NCI-H1092 (cell line): ENCODE measurements at places on chromosomes 1 and 21.

DNA sequence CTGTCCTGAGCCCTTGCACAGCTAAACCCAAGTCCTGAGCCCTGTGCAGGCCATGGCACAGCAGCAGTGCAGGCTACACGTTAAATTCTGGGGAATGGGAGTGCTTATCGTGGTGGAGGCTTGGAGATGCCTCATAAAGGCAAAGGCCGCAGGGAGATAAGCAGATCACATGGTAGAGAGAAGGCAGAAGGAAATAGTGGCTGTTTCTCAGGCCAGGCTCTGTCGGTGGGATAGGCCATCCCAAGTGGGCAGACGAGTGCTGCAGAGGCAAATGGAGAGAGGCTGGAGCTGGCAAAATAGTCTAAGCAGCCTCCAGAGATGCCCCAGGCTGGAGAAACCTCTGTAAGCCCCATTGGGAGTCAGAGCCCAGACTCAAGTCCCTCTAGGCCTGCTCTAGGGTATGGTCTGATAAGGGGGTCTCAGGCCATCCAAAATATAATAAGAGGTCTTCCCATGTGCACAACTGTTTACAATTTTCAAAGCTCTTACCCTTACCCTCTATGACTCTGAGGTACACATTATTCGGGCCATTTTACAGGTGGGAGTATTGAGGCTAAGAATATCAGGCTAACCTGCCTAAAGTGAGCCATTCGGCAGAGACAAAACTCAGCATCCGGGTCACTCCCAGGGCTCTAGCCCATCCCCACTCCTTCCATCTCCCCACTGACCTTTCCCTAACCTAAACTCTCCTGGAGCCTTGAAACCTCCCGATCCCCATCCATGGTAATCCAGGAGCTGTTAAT lies 79.6 kb downstream of the NKAIN1 start:
- no peak for DNase-seq

GRCh38 chr1:99650773-99651437 lies 5.0 kb downstream of the PALMD start:
- DNase-seq = no peak

GRCh38 chr1:67515324-67516080 lies 85.3 kb upstream of the SERBP1 start:
- DNase-seq = no peak

DNA sequence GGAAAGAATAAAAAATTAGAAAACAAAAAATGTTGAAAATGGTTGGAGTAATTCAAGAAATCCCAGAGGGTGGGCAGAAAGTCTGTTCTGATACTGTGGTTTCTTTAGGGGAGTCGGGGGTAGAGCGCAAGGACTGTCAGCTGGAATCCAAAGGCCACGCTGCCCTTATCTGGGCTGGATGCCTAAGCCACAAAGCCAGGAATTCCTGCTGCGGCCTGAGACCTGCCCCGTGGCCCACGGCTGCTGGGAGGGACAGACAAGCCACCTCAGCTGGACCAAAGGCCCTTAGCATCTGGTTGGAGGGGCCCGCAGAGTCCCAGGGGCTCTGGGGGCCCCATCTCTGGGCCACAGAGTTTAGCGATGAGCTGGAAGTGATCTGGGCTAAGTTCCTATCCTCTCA lies 60.2 kb downstream of the DMRTB1 start:
- DNase-seq = no peak

DNA sequence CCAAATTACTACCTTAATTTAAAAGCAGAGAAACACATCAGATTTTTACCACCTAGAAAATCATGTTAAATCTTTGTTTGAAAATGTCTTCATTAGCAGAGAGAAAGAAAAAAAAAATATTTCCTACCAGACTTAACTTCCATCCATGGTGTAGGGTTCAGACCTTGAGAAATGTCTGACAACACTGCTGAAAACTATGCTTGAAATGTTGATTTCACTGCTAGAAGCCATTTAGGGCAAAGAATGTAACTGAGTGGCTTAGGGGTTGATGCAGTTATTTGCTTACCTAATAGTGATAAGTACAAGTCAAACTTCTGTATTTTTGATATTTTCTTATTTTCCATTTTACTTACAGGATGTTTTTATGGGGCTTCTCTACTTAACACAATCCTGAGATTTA lies 495.6 kb upstream of the NEGR1 start:
- no peak for DNase-seq

DNA sequence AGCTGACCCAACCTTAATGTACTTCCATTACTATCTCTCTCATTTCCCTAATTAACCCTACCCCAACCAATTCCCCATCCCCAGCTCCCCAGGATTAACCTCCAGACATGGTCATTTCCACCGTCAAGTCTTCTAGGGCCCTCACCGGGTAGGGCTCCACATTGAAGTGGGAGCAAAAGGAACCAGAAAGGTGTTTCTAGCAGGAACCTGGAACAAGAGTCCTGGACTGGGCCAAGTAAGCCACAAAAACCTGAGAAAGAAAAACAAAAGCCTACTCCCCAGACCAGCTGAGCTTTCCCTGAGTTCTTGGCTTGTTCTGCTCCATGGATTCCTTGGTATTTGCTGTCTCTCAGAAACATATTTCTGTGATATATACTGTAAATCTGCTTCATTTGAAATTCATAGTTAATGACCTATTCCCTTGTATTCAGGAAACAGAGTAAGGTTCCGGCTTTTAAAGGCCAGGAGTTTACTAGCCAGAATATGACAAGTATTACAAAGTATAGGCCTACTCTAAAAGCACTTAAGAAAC lies 58.4 kb downstream of the SYF2 start:
- no peak for DNase-seq

DNA sequence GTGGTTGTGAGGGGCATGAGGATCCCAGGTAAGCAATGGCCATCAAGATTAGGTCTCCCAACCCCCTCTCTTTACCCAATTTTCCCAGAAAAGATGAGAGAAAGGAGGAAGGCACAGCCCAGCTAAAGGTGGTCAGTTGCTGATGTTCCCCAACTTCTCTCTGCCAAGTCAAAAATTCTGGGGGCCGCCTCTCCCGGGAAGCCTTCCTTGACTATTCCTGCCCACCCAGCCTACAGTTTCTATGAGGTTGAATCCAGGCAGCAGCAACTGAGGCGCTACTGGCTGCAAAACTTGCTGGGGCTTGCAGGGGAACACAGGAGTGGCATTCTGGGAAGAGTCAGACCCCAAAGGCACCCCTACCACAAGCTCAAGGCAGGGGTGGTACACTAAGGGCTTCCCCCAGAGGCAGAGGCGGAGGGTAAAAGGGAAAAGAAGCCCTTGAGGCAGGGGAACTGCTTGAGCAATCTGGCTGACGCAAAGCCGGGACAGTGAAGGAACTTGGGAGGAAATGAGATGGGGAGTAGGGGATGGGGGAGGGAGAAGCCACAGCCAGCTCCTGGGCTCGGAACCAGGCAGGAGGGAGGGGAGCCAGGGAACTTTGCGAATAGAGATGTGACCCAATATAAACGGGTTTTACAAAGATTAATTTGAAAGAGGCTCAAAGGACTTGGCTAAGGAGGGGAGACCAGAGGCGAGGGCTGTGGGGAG lies 31.2 kb downstream of the SDC3 start:
- DNase-seq = no peak

- DNase-seq = no peak
Measured at GRCh38 chr1:27418326-27419185, 26.1 kb downstream of the GPR3 start.

DNA sequence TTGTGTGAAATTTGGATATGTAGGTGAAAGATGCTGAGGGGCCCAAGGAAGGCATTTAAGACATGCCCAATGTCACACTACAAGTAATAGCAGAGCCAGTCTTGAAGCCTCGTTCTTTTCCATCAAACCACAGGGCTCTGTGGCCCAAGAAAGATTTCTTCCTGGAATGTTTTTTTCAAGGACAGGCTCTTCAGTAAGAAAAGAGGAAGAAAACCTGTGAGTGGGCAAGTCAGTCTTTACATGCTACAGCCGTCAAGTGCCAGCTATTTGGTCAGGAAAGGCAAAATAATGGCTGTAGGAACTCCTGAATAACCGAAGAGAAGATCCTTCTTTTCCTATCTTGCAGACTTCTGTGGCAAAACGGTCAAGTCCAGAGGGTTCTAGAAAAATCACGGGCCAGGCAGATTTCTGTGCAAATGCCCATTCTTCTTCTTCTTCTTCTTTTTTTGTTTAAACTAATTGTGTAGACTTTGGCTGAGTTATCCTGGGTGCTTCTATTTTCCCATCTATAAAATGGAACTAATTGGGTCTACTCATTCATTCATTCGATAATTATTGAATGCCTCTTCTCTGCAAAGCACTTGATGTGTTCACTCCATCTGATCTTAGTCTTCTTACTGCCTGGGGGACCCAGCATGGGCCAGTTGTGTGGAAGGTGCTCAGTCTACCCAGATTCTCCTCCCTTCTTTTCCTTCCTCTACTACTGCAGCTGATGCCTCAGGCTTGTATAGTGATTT lies 1.9 kb upstream of the ID3 start:
- DNase-seq = no peak

DNA sequence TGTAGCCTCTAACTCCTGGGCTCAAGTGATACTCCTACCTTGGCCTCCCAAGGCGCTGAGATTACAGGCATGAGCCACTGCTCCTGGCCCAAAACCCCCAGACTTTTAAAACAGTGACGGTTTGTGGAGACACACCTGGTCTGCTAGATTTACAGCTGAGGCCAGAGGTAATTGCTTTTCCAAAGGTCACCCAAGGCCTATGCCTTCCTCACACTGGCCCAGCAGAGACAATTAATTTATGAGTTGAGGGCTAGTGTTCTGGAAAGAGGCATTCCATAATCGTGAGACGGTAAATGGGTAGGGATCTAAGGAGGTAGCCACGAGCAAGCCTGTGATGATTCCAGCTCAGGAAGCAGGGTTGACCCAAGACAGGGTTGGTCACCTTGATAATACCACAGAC lies 12.4 kb upstream of the PARP1 start:
- no peak for DNase-seq

DNA sequence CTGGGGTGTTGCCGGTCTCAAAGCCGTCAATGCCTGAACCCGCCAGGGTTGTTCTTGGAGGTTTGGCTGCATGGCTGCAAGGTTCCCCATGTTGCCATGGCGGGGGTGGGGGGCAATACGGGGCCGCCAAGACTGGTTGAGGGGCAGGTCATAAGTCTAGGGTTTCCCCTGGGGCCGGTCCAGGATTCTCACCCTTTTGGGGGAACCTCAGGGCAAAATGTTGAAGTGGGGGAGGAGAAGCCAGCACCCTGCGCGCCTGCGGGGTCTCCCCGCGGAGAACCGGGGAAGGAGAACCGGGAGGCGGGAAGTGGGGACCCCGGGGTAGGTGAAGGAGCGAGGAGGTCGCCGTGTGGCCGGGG lies 401 bp upstream of the ARHGEF10L start:
- no peak for DNase-seq

- DNase-seq = no peak
Measured at GRCh38 chr1:68330391-68330790, 98.1 kb upstream of the WLS start.

DNA sequence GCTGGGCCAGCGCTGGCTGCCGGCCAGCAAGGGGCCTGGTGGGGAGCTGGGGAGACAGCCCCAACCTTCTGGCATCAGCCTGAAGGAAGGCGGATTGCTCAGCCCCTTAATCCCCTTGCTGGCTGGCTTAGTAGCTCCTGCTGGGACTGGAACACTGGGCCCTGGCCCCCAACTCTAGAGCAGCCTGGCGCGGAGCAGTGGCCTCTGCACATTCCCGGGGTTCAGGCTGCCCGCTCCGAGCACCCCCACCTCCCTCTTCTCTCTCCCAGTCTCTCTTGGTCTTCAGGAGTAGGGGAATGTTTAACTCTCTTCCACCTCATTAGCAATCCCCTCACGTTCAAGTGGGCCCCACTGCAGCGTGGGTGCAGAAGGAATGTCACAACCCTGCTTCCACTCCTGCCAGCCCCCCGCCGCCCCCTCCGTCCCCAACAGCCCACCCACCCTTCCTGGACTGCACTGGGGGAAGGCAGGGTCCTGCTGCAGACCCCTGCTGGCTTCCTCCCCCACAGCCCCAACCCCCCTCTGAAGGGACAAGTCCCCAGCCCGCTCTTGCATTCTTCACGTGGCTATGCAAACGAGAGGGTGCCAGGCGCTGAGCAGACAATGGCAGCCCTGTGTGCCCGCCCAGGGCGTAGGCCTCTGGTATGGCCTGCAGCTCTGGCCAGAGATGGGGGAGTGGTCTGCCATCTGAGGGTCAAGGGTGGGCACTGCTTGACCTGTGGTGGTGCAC lies 980 bp upstream of the CLDN19 start:
- no peak for DNase-seq

DNA sequence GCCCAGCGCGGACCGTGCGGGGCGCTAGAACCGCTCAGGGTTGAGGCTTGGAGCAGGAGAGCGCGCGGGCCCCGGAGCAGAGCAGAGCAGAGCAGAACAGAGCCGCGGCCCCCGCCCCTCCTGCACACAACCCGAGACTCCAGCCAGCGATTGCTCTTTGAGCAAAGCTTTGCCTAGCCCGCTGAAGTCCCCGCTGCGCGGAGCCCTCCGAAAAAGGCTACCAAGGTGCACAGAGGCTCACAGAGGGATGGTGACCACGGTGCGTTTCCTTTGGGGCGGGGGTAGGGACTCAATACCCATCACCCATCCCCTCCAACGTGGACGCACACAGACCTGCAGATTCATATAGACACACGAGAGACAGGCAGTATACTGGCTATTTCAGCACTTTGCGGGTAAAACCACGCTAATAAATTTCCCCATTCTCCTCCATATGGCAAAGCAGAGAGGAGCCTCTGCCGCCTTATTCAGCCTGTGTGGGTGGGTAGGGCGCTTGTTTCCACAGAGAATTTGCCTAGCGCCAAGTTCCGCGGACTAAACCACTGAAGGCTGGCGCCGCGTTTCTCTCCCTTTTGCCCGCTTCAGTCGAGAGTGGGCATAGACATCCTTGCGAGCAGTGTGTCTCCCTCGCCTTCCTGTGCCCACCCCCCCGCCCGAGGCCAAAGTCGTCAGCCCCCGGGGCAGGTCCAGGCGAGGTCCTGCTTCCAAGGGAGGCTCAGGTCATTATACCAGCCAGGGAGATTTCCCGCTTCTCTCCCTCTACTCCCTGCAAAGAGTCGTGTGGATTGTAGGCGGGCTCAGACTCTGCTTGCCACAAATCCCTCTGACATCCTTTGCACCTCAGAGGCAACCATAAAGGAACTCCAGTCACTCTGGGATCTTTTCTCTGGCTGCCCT lies 8.5 kb downstream of the HLX start:
- DNase-seq = no peak

DNA sequence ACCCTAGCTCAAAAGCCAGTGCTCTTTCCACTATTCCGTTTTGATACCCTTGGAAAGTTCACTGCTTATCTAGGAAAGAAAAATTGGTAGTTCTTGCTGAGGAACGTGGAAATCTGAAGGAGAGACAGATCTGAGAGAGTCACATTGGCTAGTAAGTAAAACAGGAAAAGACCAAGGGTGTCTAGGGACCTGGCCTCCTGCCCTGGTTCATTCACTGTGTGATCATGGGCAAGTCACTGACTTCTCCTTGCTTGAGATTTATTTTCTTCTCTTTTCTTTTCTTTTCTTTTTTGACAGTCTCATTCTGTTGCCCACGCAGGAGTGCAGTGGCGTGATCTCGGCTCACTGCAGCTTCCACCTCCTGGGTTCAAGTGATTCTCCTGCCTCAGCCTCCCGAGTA lies 90.8 kb downstream of the NFIA start:
- no peak for DNase-seq

DNA sequence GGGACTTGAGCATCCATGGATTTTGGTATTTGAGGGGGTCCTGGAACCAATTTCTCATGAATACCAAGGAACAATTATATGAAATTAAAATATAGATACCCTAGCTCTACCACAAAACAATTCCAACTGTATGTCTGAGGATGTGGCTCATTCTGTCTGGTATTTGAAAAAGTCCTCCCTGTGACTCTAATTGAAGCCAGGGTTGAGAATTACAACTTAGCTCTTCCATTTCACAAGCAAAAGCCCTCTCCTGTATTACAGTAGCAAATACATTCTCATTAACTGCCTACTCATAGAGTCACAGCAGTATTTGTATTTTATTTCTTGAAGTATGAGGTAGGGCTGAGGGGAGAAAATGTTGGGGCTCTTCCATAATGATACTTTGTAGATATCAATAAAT lies 187.8 kb upstream of the OLFM3 start:
- DNase-seq = no peak
